ENCODE measurements at places on chromosomes 1 and 21. TPM values are rescaled to one million over a fixed set of nuclear protein-coding genes. Genes with fewer than 3 reads are reported as not detected.

OLFML3 gene
- total RNA-seq: 3.9 TPM

FLVCR1 gene
- total RNA-seq: 12.7 TPM

CFAP74 gene
- 0.06 TPM for total RNA-seq

TLR5 gene
- 0.13 TPM for total RNA-seq

RGS1 gene
- not detected for total RNA-seq

FCMR gene
- 6.3 TPM for total RNA-seq

CEP170 gene
- 24.8 TPM for total RNA-seq

AVPR1B gene
- not detected for total RNA-seq

GPR161 gene
- total RNA-seq: 18.0 TPM
